ENCODE measurements at places on chromosomes 2 and 18.

DNA sequence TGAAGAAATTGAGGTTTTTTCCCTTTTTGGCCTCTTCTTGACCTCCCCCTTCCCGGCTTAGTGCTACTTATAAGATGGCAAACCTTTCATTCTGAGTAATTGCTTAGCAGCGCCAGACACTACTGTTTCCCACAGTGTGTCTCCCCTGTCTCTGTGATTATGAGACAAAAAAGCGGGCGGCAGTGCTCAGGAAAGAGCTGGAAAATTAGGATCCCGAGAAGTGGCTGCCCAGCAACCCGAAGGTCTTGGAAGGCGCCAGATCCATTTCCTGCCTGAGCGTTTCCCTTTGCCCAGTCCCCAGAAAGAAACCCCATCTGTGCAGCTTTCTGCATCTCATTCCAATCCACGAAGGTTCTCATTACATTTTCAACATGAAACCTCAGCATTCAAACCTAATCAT is 191.9 kb upstream of the APCDD1 start:
- DNase-seq: no peak

DNA sequence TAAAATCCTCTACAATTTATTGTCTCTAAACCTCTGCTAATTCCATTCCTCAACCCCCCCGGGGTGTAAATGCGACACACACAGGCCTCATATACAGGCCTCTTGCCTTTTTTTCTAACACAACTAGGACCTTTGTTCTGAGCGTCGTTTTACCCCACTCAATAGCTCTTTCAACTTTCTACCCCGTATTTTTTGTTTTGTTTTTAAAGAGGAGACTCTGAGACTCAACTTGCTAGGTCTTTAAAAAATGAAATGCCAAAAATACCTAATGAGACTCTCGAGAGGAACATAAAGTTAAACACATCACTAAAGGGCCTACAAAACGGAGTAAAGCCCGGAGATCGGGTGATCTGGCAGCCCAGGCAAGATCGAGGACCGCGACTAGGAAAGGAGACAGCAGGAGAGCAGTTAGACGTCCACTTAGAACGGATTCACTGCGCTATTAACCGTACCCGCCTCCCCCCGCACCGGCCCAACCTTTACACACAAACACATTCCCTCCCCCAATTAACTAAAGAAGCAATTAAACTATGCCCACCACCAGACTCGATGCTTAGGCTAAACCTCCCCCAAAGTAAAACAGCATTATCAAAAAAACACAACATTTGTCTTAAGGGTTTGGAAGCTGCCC is 1.7 kb downstream of the TRIP12 start:
- DNase-seq: peak; percentile 8

- no peak for DNase-seq
Observed at GRCh38 chr2:38905251-38905650, 15.6 kb downstream of the ARHGEF33 start.

DNA sequence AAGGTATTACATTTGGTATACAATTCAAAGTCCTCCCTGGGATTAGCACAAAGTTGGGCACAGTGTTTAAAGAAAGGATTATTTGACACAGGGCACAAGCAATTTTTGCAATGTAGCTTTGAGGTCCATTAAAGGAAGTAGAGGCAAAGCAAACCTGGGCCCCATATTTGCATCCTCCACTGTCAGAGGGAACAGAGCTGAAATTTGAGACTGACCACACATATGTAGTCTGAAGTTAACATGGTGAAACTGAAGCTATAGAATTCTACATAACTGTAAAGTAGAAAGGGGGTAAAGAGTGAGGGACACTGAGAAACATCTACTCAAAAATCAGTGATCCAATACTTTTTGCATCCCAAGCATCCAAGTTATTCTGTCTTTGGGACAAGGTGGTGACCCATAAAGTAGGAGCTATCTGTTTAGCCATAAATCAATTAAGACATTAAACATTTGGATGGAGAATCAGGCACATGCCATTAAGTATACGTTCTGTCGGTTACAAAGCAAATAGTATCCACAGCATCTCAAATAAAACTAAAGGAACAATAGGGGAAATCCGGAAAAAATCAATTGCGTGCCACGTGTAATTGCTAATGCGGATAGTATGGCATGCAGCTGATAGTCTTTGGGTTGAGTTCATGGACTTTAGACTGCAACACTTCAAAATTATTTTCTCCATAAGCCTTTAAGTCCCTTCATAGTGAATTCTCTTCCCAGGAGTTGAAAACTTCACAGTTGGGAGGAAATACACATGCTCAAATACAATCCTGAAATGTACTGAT is 72.6 kb downstream of the PLEKHM3 start:
- no peak for DNase-seq

- no peak for DNase-seq
Observed at GRCh38 chr18:61741881-61742454, 150.8 kb downstream of the RNF152 start.

- DNase-seq: no peak
Observed at GRCh38 chr2:195360242-195360641, 296.8 kb upstream of the SLC39A10 start.
